Stimulated activated naive B cell treated with anti-CD40 and anti-IgM and Interleukin-4, amounts not matched to agents 10 μg/mL and 1 μg/mL and 100 μg/mL, for 72 hours (primary cell): ENCODE measurements at places on chromosomes 6 and 20.

DNA sequence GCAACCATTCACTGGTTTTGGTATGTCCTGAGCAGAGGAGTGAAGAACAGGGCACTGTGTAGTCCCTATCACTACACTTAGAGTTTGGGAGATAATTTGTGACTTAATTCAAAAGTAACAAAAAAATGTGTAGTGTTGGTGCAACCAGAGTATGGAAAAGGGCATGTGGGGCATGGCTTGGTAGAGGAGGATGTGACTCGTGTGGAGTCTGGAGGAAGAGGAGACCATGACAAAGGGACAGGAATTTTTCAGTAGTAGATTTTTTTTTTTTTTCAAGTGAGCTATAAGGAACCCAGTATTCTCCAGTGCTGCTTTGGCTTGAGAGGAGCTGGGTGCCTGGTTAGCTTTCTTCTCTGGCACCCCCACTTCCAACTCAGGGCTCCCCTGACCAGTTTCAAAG, 5.1 kb downstream of the MTRES1 start:
- peaks cover 38% of the 10 kb centered on the region for H3K36me3 ChIP-seq
- H3K4me3 ChIP-seq = no peak overlapping the region
- no peak for DNase-seq
- no peaks in the 10 kb centered on the region for H3K27me3 ChIP-seq
- H3K27ac ChIP-seq = no peak overlapping the region
- H3K4me1 ChIP-seq = peaks cover 35% of the 10 kb centered on the region

DNA sequence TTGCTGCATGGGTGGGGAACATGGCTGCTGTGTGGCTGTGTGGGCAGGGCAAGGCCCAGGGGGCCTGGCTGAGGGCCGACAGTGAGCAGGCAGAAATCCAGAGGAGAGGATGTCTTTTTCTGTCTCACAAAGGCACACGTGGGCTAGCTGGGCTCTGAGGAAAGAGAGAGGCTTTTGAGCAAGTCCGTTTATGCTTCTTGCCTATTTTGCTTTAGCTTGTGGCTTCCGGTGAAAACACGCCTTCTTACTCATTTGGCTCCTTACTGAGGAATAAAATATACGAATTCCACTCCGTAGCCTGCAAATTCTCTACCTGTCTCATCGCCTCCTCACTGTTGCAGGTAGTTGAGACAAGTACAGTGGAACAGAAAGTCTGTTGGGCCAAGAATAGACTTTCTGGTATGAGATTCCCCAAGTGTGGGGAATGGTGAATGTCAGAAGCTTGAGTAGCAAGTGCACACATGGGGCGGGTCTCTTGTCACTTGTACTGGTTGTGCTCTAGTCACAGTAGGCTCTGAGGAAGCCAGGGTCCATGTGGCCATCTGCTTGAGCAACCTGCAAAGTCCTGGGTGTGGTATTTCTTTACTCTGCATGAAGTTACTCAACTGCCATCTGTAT, 28.4 kb downstream of the WRNIP1 start:
- no peak for DNase-seq
- H3K36me3 ChIP-seq = peaks cover 14% of the 10 kb centered on the region
- peaks cover 58% of the 10 kb centered on the region for H3K4me1 ChIP-seq
- no peaks in the 10 kb centered on the region for H3K27me3 ChIP-seq

DNA sequence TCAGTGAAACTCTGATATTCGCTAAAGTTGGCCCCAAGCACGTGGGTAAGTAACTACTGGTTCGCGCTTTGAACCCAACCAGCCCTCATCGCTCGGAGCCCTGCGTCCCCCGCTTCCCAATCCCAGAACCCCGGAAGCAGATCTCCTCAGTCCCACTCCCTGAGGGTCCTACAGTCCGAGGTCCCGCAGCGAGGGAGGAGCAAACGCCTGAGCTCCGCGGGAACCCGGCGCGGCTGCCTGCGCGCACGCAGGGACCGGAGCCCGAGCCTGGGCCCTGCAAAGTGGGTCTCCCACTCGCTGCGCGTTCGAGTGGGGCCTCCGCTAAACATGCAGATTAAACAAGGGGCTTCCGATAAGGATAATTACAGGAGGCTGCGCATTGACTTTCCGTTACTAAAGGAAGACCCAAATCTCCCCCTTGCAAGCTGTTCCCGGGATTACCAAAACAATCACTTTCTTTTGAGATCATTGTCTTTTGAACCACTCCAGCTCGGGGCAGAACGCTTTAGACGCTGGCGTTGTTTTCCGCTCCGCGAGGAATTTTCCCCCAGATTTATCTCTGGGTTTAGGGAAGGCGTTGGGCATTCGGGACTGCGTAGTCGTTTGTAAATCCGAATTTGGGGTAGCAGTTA, 1.3 kb upstream of the VSX1 start:
- H3K4me1 ChIP-seq = peaks cover 22% of the 10 kb centered on the region
- no peak for DNase-seq
- peak overlapping the region; percentile 34 for H3K27ac ChIP-seq
- peaks cover 87% of the 10 kb centered on the region for H3K27me3 ChIP-seq

- H3K4me1 ChIP-seq = peaks cover 46% of the 10 kb centered on the region
- no peak overlapping the region for H3K4me3 ChIP-seq
- no peak for DNase-seq
- H3K36me3 ChIP-seq = no peaks in the 10 kb centered on the region
Measured at GRCh38 chr6:112155886-112156285, 68.5 kb downstream of the FAM229B start.

DNA sequence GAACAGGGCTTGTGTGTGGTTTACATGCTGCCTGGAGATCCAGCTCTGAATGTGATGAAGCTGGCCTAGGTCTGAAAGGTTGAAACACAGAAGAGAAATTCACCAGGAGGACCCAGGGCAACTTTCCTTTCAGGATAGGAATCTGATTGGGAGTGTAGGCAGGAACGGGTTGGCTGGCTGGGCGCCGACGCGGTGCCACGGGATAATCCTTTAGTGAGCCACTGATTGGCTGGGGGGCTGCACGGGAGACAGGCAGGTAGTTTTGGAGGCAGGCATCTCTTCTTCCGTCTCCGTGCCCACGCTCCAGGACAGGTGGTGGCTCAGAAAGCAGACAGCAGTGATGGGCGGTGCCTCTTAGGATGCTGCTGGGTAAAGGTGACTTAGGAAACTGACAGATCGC, 294.6 kb downstream of the CDH4 start:
- H3K4me3 ChIP-seq = no peak overlapping the region
- no peaks in the 10 kb centered on the region for H3K27me3 ChIP-seq
- no peak for DNase-seq
- no peaks in the 10 kb centered on the region for H3K4me1 ChIP-seq
- no peaks in the 10 kb centered on the region for H3K36me3 ChIP-seq

- H3K27ac ChIP-seq = no peak overlapping the region
- H3K4me1 ChIP-seq = peaks cover 6% of the 10 kb centered on the region
- no peak overlapping the region for H3K4me3 ChIP-seq
- peaks cover 68% of the 10 kb centered on the region for H3K27me3 ChIP-seq
- no peaks in the 10 kb centered on the region for H3K36me3 ChIP-seq
Measured at GRCh38 chr6:30167101-30167500, 3.8 kb downstream of the TRIM15 start.

DNA sequence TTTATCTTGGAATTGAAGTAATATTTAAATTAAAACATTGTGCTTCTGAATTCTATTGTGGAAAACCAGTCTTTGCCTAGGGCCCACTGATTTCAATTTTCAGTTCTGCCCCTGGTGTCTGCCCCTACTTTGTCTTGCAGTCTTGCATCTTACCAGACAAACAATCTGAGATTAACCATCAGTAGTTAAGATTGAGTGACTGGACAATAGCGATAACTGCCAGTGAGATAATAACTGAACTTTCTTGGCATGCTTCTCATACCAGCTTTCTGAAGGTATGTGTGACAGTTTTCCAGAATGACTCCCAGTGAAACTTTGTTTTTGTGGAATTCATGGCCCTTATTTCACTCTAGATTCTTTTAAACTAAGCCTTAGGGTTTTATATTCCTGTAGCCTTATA, 53.5 kb downstream of the KCNQ5 start:
- H3K27ac ChIP-seq = no peak overlapping the region
- peaks cover 7% of the 10 kb centered on the region for H3K36me3 ChIP-seq
- no peak overlapping the region for H3K4me3 ChIP-seq
- H3K4me1 ChIP-seq = peaks cover 5% of the 10 kb centered on the region

GRCh38 chr6:157143171-157143889, 180.0 kb downstream of the TMEM242 start:
- H3K4me1 ChIP-seq = no peaks in the 10 kb centered on the region
- no peaks in the 10 kb centered on the region for H3K27me3 ChIP-seq
- peaks cover 12% of the 10 kb centered on the region for H3K36me3 ChIP-seq
- no peak for DNase-seq

DNA sequence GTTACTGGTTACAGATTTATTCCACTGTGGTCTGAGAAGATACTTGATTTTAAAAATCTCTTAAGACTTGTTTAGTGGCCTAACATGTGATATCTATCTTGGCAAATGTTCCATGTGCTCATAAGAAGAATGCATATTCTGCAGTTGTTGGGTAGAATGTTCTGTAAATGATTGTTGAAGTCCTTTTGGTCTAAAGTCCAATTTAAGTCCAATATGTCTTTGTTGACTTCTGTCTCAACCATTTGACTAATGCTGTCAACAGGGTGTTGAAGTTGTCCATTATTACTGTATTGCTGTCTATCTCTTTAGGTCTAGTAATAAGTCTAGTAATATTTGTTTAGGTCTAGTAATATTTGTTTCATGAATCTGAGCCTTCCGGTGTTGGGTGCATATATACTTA, 387.8 kb upstream of the RUNX2 start:
- DNase-seq = no peak
- no peaks in the 10 kb centered on the region for H3K4me1 ChIP-seq
- H3K27me3 ChIP-seq = no peaks in the 10 kb centered on the region
- H3K4me3 ChIP-seq = no peak overlapping the region
- no peak overlapping the region for H3K27ac ChIP-seq

DNA sequence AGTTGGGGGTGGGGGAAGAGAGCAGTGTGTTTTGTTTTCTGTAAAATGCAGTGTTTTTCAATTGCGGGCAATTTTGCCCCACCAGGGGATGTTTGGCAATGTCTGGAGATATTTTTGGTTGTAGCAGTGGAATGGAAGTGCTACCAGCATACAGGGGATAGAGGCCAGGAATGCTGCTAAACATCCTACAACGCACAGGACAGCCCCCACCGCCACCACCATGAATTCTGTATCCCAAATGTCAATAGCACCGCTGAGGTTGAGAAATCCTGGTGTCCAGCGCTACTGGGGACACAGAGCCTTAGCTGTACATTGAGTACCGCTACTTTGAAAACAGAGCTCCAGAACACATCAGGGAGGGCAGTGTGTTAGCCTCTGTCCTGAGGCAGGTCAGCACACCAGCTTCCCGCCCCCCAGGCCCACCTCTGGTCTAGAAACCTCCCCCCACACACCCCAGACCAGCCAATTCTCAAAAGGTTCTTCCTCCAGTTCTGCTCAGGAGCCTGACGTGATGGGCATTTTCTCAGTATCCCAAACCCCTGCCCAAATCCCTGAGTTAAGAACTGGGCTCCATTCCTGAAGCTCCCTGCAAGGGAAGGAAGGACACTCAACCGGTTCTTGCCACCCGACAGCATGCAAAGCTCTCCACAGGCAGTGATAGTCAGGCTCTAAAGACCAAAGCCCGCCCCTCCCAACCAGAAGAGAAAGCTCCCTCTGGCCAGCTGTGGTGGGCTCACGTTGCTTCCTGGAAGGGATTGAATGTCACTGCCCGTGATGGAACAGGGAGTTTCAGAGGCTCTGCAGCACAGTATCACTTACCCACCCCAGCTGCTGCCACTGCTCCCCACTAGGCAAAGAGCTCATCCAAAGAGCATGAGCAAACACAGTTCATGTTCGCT, 321.5 kb upstream of the JARID2 start:
- DNase-seq = no peak
- no peaks in the 10 kb centered on the region for H3K27me3 ChIP-seq
- H3K27ac ChIP-seq = no peak overlapping the region
- H3K36me3 ChIP-seq = no peaks in the 10 kb centered on the region

DNA sequence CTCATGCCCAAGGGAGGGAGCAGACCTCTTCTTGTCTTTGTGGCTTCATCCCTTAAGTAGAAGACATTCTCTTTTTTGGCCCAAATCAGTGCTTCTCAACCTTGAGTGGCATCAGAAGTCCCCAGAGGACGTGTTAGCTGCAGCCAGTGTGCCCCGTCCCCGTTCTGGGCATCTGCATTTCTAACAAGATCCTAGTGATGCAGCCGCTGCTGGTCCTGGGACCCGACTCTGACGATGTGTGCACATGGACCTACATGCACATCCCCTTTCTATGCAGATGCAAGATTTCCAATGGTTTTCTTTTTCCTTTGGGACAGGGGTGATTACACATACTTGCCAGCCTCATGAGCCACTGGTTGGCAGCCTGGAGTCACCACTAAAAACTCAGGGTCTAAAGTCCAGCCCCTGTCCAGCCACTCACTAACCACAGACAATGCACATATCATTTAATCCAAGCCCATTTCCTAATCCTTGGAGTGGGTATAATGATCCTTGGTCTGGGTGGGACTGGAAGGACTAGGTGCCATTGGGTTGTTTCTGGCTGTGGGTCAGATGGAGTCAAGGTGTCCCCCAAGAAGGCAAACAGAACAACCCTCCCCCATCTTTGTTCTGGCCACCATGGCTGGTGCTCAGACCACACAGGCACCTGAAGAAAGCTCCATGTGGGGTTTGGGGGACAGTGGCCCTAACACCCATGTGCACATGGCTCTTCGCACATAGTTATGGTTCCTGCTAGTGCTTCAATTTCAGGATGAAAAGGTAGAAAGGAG, 6.4 kb downstream of the ACSS1 start:
- peaks cover 63% of the 10 kb centered on the region for H3K4me1 ChIP-seq
- H3K4me3 ChIP-seq = no peak overlapping the region
- peaks cover 17% of the 10 kb centered on the region for H3K36me3 ChIP-seq
- peak overlapping the region; percentile 72 for H3K27ac ChIP-seq
- no peaks in the 10 kb centered on the region for H3K27me3 ChIP-seq

GRCh38 chr6:117441824-117442264, 16.1 kb upstream of the ROS1 start:
- no peak overlapping the region for H3K4me3 ChIP-seq
- H3K36me3 ChIP-seq = no peaks in the 10 kb centered on the region
- H3K27ac ChIP-seq = no peak overlapping the region
- DNase-seq = no peak

GRCh38 chr6:139760128-139760527, 385.7 kb upstream of the CITED2 start:
- no peaks in the 10 kb centered on the region for H3K27me3 ChIP-seq
- no peak overlapping the region for H3K4me3 ChIP-seq
- H3K4me1 ChIP-seq = peaks cover 17% of the 10 kb centered on the region

DNA sequence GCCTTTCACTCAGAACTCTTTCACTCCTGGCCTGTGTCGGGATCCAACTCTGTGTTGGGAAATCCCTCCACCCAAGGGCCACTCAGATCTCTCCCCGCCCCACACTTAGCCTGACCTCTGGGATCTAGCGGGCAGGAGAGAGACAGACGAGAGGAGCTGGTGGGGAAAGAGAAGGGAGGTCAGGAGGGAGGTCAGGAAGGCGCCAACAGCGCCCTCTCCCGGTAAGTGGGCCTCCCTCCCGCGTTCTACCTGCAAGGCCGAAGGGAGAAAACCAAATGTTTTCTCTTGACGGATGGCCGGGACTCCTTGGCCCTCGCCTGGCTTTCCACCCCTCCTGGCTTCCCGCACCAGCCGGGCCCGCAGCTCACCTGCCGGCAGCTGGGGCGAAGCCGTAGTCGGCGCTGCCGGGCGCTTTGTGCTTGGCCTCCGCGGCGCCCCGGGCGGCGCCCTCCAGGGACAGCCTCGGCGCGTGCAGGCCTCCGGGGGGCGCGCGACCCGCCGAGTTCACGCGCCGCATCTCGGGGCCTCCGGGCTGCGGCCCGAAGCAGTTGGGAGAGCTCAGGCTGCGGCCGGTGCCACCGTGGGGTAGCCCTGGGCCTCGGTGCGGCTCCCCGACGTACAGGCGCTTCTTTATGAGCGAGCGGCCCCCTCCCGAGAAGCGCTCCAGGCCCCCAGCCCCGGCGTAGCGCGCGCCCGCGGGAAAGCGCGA, 38.2 kb downstream of the C6orf132 start:
- peak; percentile 57 for DNase-seq
- peaks cover 43% of the 10 kb centered on the region for H3K27me3 ChIP-seq
- H3K36me3 ChIP-seq = no peaks in the 10 kb centered on the region
- peaks cover 7% of the 10 kb centered on the region for H3K4me1 ChIP-seq
